ENCODE measurements at places on chromosomes 1 and 21.
A peak's percentile ranks its signal among the peaks of the same experiment; 100 is the strongest.

DNA sequence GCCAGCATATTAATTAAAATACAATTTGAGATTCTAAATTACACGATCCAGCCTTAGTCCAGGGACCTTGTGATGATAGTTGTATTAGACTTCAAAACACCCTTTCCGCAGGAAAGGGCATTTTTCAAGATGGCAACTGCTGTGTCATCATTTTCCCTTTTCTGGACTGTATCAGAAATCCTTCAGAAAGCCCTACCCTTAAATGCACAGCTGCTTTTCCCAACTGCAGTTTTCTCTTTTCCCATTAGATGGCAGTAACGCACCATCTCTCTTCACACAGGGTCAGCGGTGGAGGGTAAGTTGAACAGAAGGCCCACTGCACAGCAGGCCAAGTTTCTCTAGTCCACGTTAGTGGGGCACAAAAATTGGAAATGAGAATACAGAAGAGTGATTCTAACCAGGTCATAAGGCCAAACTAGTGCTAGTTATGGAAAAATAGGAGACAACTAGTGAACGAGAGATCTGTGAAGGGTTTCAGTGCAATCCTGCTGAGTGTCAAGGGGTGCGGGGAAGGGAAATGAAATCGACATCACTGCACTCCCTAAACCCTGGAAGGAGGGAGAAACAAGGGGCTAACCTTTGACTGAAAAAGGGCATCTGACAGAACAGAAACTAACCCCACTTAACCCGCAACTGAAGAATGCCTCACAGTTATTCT lies 22.1 kb upstream of the TDRD10 start:
- peak; percentile 94 for DNase-seq

DNA sequence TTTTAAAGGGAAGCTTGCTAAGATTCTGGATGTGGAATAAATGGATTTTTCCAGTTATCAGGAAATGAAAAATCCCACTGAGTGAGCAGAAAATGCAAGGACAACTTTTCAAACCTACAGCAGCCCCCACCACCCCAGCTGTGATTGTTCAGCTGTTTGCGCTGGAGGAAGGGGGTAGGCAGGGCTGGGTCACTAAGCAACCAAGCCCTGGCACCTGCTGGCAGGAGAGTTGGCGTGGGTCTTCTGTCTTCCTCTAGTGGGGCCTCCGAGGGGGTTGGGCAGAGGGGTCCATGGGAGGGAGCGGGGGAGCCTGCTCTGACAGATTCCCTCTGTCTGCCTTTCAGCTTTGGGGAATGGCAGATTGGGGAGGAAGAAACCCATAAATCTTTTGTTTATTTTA lies 45.3 kb downstream of the EIF2D start:
- DNase-seq: no peak

- DNase-seq: no peak
Measured at GRCh38 chr1:201335174-201335870, 42.2 kb downstream of the TNNT2 start.

- DNase-seq: no peak
Measured at GRCh38 chr1:245234217-245235081, 79.7 kb downstream of the KIF26B start.

- peak; percentile 71 for DNase-seq
Measured at GRCh38 chr1:32919811-32920733, 18.9 kb upstream of the TMEM54 start.

- DNase-seq: no peak
Measured at GRCh38 chr1:209809611-209810010, 3.7 kb upstream of the IRF6 start.

DNA sequence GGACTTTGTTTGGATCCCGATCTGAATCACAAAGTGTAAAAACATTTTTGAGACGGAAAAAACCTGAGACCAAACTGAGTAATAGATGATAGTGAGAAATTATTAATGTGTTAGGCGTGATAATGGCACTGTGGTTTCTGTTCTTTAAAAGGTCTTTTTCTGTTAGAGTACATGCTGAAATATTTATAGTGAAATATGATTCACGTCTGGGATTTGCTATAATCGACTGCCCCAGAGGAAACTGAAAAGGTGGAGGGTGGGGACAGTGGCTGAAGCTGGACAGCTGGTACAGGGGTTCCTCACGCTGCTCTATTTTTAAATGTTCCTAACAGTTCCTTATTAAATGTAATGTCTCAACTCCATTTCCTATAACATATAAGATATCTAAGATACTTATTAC lies 11.2 kb downstream of the URB1 start:
- DNase-seq: no peak

DNA sequence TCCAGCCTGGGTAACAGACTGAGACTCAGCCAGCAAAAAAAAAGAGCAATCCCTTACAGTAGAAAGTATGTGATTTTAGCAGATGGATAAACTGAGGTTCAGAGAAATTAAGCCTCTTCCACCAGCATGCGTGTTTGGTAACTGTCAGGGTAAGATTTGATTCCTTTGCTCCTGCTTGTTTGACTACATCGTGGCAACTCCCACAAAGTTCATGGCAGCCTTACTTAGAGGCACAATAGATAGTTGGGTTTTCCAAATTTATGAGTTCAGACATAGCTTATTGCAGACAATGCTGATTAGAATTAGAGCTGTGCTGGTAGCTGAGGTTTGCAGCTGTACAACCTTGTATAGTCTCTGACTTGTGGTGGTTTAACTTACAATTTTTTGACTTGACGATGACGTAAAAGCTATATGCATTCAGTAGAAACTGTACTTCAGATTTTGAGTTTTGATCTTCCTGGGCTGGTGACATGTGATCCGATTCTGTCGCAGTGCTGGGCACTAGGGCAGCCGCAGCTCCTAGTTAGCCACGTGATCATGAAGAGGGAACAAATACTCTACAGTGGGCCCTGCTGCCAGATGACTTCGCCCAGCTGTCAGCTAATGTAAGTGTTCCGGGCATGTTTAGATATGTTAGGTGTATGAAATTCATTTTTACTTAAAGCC lies 167.8 kb downstream of the DHRS3 start:
- no peak for DNase-seq

DNA sequence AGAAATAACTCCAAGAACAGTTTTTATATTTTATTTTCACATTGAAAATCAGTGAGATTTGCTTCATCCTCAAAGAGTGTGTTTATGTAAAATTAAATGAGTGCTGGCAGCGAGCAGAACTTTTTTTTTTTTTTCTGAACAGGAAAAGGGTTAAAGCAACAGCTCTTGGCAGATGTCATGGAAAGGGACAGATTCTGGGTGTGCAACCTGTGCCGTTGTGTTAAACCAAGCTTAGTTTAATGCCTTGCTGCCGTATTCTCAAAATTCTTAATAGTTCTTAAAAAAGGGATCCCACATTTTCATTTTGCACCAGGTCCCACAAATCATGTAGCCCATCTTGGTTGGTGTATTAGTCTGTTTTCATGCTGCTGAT lies 227.4 kb upstream of the VAMP3 start:
- DNase-seq: no peak
